T-helper 2 cell (primary cell): ENCODE measurements at places on chromosomes 3 and 15.
A peak's percentile ranks its signal among the peaks of the same experiment; 100 is the strongest.

- no peak for DNase-seq
Measured at GRCh38 chr3:152278756-152279427, 10.2 kb downstream of the MBNL1 start.

DNA sequence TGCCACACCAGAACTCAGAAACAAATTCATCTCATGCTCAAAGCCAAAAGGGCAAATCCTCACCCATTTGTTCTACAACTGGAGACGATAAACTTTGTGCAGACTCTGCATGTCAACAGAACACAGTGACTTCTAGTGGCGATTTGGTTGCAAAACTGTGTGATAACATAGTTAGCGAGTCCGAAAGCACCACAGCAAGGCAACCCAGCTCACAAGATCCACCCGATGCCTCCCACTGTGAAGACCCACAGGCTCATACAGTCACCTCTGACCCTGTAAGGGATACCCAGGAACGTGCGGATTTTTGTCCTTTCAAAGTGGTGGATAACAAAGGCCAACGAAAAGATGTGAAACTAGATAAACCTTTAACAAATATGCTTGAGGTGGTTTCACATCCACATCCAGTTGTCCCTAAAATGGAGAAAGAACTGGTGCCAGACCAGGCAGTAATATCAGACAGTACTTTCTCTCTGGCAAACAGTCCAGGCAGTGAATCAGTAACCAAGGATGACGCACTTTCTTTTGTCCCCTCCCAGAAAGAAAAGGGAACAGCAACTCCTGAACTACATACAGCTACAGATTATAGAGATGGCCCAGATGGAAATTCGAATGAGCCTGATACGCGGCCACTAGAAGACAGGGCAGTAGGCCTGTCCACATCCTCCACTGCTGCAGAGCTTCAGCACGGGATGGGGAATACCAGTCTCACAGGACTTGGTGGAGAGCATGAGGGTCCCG lies 199.7 kb downstream of the AKAP13 start:
- no peak for DNase-seq

- DNase-seq = no peak
Measured at GRCh38 chr3:128498127-128498626, 5.2 kb upstream of the GATA2 start.

- DNase-seq = no peak
Measured at GRCh38 chr15:79089890-79090486, 592 bp downstream of the RASGRF1 start.

DNA sequence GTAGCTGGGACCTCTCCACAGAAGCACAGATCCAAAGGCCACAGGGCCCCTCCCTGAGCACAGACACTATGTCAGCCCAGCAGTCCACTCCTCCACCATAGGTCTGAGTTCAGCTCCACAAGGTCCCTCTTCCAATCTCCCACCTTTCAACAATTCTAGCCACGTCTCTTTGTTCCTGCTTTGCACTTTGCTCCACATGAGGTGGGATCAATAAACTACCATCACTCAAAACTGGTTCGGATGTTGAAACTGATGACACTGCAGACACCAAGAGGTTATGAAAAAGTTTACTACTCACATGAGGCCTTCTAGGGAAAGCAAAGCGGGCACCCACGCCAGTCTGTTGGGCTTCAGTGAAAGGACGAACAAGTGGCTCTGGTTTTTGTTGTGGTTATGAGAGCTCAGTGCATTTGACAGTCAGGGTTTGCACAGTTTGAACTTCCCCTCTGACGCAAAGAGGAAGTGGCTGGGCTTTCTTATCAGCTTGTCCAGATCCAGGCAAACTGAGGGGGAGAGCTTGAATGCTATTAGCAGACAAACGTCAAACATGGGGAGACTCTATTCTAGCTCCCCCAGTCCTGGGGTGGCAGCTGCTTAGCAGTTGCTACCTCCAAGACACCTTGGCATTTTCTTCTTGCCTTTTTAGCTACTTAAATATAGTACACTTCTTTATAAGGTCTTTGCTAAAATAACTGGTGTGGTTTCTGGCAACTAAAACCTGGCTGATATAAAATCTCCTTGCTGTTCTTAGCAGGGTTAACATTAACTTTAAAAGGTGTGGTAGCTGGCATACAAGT lies 37.8 kb downstream of the ZNF445 start:
- DNase-seq = peak; percentile 98

DNA sequence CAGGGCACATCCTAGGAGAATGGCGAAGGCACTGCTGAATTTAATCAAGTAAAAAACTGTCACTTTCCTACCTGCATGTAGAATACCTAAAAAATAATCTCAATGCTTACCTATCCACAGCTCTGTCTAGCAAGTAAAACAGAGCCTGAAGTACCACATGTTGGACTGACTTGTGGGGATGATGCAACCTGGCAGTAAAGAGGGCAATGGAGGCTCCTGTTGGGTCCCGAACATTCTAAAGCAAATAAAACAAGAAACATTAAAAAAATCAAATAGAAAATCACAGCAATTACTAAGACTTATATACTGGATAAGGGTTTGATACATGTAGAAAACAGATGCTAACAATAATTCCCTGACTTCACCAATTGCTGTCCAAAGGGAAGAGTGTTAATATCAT lies 56.1 kb downstream of the PTPN9 start:
- DNase-seq = no peak

DNA sequence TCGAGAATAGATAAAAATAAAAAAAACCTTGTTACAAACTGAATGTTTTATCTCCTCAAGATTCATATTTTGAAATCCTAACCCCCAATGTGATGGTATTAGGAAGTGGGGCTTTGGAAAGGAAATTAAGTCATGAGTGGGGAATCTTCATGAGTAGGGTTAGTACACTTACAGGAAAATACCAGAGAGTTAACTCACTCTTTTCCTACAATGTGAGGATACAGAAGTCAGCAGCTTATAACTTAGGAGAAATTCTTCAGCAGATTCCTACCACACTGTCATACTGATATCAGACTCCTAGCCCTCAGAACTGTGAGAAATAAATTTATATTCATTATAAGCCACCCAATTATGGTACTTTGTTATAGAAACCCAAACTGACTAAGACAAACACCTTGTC lies 453.1 kb downstream of the GBE1 start:
- no peak for DNase-seq

GRCh38 chr15:70289191-70289955 lies 191.7 kb upstream of the TLE3 start:
- DNase-seq = no peak

DNA sequence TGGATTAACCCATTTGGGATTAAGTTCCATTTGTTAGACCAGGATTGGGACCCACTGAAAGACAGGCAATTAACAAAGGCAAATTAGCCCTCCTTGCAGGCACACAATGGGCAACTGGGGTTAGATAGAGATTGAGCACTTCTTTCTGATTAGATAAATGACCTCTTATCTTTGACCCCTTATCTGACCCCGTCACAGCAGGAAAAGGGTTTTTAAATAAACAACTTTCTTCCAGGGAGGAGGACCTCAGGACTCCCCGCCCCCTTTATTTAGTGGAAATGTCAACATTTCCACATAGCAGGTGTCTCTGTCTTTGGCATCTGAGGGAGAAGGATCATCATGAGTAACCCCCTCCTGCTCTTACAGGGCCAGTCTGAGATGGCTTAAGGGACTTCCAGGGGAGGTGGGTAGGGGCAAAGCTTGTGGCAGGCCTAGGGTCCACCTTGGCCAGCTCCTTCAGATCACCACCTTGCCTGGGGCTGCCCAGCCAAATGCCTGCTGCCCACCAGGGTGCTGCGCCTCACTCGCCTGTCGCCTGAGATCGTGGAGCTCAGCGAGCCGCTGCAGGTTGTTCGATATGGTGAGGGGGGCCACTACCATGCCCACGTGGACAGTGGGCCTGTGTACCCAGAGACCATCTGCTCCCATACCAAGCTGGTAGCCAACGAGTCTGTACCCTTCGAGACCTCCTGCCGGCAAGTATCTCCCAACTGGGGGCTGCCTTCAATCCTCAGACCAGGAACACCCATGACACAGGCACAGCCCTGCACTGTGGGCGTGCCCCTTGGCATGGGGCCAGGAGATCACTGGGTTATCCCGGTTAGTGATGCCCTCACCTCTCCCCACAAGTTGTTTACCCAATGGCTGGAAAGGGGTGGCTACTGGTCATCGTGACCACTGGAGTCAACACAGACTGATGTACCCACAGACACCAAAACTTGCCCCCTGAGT lies 2.6 kb upstream of the WDR6 start:
- no peak for DNase-seq

DNA sequence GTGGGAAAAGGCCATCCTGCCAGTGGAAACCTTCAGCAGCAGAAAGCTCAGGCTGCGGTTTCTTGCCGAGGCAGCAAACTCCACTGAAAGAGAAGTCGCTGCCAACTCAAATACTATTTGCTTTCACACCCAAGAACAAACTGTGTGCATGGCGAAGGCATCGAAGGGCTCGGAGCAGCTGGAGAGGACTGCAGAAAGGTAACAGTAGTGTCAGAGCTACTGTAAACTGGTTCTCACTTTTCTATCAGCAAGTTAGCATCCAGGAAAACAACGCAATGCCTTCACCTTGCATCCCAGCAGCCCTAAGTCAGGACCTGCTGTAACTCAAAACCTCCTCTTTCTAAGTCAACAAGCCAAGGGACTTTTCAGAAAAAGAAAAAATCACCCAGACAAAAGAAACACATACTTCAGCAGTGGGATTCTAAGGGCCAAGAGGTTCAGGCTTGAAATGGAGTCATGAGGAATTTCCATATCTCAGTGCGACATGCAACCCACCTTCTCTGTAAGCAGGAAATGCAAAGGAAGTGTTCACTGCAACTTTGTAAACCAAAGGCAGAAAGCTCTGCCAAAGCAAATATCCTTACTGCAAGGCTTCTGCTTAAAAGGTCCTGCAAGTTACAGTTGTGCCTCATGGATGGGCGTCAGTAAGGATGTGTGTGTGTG lies 193.5 kb downstream of the FOXP1 start:
- no peak for DNase-seq

- no peak for DNase-seq
Measured at GRCh38 chr3:6396631-6397030, 464.3 kb upstream of the GRM7 start.

GRCh38 chr15:64092075-64092820 lies 1.4 kb downstream of the CIAO2A start:
- DNase-seq = no peak

GRCh38 chr15:101028321-101028720 lies 109.2 kb downstream of the LRRK1 start:
- no peak for DNase-seq

DNA sequence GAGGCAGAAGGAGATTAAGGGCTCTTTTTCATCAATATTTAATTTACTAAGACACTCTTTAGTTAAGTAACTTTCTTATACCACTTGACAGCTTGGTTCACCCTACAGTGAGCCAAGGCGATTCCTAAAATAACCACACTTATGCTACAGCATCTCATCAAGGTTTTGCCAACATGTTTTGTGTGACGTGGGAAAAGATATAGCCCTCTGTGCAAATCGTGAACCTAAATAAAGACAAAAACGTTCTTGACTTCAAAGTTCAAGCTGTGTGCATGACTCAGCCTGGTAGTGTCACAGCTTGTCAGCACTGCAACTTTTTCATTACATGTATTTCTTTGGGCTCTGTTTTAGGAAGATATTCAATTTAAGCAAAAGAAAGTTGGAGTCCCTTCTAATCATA lies 297.0 kb upstream of the EPHA3 start:
- DNase-seq = no peak

DNA sequence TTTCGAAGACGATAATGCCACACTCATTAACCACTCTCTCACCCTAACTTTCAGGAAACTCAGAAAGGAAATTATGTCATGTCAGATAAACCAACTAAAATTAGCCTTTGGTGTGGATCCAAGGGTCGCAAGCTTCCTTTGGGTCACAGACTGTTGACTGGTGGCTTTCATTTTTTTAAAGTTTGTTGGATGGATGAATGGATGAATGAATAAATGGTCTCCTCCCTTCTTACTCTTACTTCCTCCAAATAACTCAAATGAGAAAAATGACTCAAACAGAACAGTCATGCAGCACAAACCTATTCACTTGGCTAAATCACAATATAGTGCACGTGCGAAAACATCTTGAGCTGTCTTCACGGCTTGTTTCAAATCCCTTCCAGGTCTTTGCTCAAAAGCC lies 82.9 kb upstream of the HACD2 start:
- no peak for DNase-seq

DNA sequence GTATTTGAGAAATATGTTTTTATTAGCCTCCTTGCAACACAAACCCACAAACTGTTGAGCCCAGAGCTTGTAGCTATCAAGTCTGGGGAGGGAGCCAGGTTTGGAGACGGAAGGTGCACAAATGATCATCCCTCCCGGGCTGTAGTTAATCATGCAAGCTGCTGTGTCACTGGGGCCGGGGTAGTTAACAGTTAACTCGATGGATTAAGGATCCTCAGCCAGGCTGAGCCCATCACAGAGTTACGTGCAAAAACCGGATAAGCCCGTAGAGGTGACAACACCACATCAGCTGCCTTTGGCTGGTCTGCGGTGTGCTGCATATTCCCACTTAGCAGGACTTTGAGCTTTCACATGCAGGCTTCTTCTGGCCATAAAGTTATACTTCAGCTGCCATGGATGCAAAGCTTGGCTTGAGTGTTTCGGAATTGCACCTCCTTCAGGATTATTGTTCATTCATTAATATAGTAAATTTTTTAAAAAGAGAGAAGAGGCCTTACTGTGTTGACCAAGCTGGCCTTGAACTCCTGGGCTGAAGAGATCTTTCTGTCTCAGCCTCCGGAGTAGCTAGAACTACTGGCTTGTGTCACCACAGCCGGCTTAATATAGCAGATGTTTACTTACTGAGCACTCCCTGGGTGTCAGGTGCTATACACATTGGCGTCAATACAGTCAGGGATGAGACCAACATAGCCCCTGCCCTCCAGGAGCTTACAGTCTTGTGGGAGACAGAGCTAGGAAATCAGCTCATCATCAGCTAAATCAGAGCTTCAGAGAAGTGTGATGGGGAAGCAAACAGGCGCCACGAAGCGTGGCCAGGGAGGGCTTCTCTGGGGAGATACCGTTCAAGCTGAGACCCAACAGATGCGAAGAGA lies 226.8 kb upstream of the BHLHE40 start:
- no peak for DNase-seq

- no peak for DNase-seq
Measured at GRCh38 chr3:162641907-162642306, 1145.3 kb downstream of the OTOL1 start.

DNA sequence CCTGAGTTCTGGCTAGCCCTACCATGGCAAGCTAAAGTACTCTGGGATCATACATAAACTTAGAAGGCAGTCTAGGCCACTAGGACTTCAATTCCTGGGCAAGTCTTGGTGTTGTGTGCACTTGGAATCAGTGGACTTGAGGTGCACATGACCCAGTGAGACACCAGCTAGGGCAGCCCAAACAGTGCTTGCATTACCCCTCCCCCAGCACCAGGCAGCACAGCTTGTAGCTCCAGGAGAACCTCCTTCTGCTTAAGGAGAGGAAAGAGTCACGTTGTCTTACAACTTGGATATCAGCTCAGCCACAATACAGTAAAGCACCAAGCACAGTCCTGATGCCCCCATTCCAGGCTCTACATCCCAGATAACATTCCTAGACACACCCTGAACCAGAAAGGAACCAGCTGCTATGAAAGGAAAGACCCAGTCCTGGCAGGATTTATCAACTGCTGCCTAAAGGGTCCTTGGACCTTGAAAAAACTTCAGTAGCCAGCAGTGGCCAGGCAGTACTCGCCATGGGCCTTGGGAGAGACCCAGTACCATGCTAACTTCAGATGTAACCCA lies 57.2 kb downstream of the MYO9A start:
- no peak for DNase-seq
